T-helper 17 cell (primary cell): ENCODE measurements at places on chromosomes 1 and 21.

DNA sequence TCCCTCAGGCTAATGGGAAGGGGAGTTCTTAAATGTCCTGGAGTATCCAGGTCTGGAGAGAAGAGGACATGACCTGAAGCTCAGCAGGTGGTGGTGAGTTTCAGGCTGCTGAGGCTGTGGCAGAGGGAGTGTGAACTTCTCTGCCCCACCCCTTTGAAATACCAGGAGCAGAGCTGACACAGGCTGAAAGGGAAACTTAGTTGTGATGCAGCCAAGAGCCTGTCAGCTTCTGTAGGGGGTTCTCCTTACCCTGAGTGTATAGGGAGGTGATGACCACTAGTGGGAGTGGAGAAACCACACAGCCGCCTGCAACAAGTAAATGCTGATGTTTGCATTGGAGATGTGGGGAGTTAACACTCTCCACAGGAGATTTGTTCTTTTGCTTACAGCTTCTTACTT, 152.3 kb downstream of the FCRL5 start:
- no peak for DNase-seq

DNA sequence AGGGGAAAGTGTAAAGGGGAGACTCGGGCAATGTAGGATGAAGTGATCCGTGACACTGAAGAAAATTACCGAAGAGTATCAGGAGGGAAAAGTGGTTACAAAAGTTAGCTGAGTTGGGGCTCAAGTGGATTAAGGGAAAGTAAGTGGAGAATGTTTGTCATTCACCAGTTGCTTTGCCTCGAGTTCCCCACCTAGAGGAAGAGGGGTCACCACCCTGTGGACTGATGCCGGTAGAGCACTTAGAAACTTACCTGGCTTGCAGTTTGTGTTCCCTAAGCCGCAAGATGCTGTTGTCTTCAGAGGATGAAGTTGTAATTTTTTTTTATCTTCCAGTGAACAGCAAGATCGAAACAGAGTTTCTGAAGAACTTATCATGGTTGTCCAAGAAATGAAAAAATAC, 1.0 kb downstream of the PER3 start:
- no peak for DNase-seq

DNA sequence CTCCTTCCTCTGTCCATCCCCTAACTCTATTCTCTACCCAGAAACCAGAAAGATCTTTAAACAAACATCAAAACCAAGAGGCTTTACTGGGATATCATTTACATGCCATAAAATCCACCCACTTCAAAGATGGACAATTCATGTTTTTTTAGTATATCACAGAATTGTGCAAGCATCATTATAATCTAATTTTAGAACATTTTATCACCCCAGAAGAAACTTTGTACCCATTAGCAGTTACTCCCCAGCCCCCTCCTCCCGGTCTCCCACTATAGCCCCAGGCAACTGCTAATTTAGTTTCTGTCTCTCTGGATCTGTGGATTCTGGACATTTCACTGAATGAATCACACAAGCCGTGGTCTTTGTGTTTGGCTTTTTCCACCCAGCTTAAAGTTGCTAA, 4.8 kb upstream of the SELENON start:
- DNase-seq, result no peak

DNA sequence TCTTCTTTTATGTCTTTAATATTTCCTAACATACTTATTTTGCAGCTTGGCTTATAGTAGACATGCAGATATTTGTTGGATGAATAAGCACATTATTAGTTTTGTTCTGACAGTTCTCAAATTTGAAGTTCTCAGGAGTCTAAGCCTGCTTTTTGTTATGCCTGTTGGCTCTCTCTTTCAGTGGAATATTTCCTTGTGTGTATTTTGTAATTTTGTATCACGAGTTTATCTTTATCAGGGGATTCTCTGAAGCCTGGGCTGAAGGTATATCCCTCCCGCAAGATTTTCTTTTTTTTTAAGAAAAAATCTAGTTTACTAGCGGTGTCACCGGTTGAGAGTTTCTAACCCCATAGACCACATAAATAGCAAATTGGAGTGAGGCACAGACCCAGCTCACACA, 105.9 kb downstream of the RGL1 start:
- DNase-seq, result no peak
